ENCODE measurements at places on chromosomes 6 and 20.
A peak's percentile ranks its signal among the peaks of the same experiment; 100 is the strongest.

DNA sequence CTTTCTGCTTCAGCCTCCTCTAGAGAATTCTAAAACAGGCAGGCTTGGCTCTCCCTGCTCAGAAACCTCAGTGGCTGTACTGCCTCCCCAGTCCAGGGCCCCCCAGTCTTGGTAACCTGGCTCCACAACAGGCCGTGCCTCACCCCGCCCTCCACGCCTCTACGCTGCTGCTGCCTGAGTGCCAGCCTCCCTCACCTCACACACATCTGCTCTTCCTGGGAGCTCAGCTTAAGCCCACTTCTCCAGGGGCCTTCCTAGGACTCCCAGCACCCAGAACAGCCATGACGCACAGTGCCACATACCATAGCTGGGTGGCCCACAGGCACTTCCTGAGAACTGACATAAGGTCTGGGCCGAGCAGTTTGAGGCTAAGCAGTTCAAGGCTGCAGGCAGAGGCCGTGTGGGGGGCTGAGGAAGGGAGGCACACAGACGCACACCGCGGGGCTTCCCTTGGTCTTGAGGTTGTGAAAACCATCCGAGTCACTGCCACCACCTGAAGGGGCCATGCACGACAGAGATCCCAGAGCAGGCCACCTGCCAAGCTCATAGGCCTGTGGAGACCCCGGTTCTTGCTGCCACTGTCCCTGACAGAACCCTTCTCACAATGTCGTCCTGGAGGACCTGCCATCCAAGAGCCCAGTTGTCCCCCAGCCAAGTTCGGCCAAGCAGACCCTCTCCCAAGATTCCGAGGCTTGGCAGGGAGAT is 42.6 kb downstream of the DSTN start:
- DNase-seq = peak; percentile 48

- DNase-seq = peak; percentile 88
Measured at GRCh38 chr6:37207903-37208456, 38.0 kb downstream of the PIM1 start.

GRCh38 chr6:116556065-116556464 is 2.5 kb downstream of the CALHM4 start:
- DNase-seq = no peak

DNA sequence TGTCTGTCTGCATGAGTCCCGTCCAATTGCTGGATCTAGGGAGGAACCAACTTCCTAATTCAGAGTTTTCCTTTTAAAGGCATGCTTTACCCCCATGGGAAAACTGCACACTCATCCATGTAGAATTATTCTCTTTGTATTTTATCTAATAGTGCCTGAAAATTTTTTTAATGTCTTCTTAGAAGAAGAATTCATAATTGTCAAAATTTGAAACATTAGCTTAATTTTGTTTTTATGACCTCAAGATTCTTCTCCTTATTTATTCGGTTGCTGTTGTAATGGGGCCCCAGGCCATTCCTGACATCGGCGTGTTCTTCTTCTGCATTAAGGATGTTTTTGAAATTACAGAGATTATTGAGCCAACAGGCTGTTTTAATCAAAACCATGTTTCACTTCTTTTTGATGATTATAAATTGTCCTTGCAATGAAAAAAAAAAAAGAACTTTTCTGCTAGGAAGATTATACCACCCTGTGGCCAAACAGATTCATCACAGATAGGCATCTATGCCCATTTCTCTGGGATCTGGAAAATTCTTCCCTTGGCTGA is 100.3 kb downstream of the ZNF217 start:
- DNase-seq = no peak

DNA sequence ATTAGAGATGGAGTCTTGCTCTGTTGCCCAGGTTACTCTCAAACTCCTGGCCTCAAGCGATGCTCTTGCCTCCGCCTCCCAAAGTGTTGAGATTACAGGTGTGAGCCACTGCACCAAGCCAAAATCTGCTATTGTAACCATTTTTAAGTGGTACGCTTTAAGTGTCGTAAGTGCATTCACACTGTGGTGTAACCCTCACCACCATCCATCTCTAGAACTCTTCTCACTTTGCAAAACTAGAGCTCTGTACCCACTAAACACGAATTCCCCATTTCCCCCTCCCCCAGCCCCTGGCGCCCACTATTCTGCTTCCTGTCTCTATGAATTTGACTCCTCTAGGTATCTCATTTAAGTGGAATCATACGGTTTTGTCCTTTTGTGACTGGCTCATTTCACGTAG is 2.8 kb upstream of the FAM83C start:
- no peak for DNase-seq

DNA sequence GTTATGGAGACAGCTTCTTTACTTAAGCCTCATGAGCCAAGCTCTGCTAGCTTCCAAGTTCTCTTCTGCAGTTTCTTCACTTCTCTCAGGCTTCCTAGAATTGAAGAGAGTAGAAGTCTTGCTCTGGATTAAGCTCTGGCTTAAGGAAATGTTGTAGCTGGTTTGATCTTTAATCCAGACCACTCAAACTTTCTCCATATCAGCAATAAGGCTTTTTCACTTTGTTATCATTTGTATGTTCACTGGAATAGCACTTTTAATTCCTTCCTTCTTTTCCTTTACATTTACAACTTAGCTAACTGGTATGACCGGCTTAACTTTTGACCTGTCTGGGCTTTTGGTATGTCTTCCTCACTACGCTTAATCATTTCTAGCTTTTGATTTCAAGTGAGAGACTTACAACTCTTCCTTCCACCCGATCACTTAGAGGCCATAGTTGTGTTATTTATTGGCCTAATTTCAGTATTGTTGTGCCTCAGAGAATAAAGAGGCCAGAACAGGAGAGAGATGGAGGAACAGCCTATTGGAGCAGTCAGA is 236.6 kb upstream of the BMP2 start:
- no peak for DNase-seq

DNA sequence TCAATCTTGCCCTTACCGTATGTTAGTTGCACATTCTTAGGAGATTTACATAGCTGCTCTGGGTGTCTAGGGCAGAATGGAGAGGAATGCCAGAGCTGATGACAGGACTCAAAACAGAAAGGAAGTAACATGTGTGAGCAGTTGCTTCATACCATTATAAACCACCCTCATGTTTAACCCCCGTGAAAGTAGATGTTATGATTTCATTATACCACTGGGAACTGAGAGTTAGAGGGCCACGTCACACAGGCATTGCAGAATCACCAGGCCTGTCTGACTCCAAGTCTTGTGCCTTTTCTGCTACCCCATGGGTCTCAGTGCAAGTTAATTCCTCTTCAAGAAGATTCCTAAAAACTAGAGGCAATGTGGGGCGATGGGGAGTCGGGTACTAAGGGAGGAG is 23.5 kb upstream of the SIM1 start:
- no peak for DNase-seq

DNA sequence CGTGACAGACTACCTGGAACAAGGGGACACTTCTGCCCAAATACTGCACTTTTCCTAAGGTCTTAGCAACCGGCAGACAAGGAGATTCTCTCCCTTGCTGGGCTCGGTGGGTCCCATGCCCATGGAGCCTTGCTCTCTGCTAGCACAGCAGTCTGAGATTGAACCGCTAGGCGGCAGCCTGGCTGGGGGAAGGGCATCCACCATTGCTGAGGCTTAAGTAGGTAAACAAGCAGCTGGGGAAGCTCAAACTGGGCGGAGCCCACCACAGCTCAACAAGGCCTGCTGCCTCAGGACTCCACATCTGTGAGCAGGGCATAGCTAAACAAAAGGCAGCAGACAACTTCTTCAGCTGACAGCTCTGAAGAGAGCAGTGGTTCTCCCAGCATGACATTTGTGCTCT is 87.8 kb upstream of the ASCC3 start:
- DNase-seq = no peak

- no peak for DNase-seq
Measured at GRCh38 chr20:18324596-18325089, 36.3 kb downstream of the ZNF133 start.

DNA sequence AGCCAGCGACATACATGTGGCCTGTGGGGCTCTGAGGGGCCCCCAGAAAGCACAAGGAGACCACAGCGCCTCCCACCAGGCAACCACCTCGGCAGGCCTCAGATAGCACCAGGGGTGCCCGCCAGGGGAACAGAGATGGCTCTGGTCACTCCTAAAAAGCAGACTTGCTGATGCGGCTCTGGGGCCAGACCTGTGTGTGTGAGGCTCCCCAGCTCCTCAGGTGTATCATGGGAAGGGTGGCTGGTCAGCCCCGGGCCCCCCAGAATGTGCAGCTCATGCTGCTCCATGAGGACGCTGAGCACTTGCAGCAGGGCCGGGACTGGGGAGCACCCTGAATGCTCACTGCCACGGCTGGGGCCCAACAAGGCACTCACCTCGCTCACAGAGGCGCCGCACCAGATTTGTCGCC is 60.2 kb downstream of the PYGB start:
- DNase-seq = no peak

- DNase-seq = no peak
Measured at GRCh38 chr20:39660226-39660625, 698.1 kb downstream of the DHX35 start.

DNA sequence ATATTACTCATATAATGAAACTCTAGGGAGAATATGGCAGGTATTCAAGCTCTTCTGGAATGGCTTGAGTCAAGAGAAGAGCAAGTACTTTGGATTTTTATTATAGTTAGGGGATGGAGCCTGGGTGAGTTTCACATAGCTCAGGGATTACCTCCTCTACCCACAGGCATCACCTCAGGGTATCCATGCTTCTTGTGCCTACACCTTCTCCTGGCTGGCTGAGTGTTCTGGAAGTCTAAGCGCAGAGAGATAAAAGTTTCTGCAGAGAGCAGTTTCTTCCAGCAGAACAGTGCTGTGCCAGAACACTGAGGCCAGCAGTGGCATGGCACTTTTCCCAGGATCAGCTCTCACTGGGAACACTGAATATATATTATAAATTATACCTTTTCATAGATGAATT is 199.7 kb upstream of the KCNQ5 start:
- no peak for DNase-seq

DNA sequence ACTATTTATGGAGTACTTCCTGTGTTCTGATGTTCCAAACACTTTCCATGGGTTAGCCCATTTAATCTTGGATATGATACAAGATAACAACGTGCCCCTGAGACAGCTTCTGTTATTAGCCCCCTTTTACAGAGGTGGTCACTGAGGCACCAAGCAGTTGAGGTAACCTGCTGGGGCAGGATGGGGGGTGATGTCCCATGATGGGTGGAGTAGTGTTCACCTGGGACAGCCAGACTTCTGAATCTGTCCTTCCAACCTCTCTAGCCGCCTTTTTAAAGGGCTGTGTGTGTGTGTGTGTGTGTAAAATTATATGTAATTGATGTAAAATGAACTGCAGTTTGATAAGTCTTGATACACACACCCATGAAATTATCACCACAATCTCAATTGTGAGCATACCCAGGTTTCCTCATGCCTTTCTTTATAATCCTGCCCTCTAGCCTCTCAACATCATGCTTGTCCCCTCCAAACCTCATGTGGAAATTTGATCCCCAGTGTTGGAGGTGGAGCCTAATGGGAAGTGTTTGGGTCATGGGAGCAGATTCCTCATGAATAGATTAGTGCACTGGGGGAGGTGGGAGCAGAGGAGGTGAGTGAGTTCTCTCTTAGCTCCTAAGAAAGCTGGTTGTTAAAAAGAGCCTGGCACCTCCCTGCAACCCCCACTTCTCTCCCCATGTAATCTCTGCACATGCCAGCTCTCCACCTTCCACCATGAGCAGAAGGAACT is 39.2 kb downstream of the PLAGL2 start:
- DNase-seq = no peak

DNA sequence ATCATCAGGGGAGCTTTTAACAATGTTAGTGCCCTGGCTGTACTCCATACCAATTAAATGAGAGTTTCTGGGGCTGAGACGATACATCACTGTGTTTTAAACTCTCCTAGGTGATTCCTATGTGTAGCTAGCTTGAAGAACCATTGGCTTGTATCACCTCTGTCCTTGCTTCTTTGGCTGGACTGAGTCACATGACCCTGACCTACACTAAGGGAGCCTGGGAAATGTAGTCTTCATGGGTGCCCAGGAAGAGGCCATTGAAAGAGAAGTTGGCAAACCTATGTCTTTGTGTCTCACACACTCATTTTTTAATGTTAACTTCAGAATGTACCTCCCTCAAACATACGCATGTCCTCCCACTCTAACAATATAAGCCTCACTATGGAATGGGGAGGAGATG is 506.6 kb downstream of the DHX35 start:
- DNase-seq = no peak

DNA sequence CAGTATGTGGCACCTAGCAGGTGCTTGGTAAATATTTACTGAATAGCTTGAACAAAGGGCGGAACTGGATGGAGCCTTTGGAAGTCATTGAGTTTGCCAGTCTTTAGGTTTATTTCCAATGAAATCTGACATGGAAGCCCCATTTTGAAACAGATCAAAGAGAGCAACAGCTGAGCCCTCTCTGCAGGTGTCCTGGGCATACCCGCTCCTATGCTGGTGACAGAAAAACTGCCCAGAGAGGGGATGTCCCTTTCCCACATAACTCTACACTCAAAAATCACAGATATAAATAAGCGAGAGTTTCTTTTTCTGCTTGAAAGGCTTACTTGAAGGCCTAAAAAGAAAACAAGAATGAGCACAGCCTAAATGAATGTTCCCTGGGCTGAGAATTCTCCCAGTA is 53.0 kb upstream of the RALY start:
- no peak for DNase-seq
